ENCODE measurements at places on chromosomes 5 and 9.

DNA sequence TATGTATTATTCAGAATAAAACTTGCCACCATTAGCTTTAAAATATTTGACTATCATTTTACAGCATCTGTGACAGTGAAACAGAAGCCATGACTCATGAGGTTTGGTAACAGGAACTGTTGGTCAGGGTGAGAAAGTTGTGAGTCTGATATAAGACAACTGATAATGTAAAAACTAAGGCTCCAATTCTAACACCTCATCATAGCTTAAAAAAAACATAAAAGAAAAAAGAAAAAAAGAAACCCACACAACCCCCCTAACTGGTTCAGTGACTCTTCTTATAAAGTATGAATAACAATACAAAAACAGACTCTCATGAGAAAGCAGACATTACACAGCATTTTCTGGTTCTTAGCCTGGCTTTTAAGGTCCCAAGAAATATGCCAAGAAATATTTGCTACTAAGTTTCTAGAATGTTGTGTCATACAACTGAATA lies 85.8 kb downstream of the MRPS27 start:
- no peak for DNase-seq

- no peak for DNase-seq
Observed at GRCh38 chr9:132637801-132638200, 32.0 kb downstream of the DDX31 start.

GRCh38 chr9:436482-436881 lies 221.8 kb downstream of the DOCK8 start:
- no peak for DNase-seq

- DNase-seq = no peak
Observed at GRCh38 chr9:116116393-116116792, 37.2 kb upstream of the PAPPA start.

- no peak for DNase-seq
Observed at GRCh38 chr5:66850354-66851075, 254.3 kb downstream of the MAST4 start.

DNA sequence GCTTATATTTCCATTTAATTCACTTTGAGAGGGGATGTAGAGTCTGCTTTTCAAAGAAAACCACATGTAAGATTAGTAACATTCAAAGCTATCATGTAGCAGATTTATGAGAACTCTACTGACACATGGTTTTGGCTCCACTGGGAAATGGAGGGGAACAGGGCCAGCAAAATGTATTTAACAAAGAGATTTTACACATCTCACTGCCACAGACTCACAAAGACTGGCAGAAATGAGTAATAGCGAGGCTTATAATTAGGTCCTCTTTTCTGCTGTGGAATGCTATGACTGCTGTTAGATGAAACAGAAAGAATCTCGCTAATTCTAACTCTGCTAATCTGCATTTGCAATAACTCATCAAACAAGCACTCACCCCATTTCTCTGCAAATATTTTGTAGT lies 4.5 kb downstream of the DAP start:
- no peak for DNase-seq

- no peak for DNase-seq
Observed at GRCh38 chr5:73587923-73588322, 22.4 kb downstream of the UTP15 start.

GRCh38 chr9:135216236-135216635 lies 128.8 kb downstream of the OLFM1 start:
- no peak for DNase-seq

GRCh38 chr9:133090187-133090586 lies 28.4 kb downstream of the CEL start:
- DNase-seq = no peak

DNA sequence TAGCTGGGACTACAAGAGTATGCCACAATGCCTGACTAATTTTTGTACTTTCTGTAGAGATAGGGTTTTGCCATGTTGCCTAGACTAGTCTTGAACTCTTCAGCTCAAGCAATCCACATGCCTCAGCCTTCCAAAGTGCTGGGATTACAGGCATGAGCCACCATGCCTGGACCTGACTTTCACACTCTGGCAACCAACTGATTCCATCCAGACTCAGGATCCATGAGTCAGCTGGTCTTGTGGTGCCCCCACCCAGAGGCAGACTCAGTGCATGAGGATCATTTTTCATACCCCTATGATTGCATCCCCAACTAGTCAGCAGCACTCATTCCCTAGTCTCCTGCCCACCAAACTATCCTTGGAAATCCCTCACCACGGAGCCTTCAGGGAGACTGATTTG lies 375.9 kb downstream of the ANXA1 start:
- DNase-seq = no peak

GRCh38 chr9:35510754-35511428 lies 21.0 kb downstream of the RUSC2 start:
- no peak for DNase-seq

- DNase-seq = no peak
Observed at GRCh38 chr5:63025679-63026078, 447.1 kb downstream of the LRRC70 start.

Measured in activated CD8-positive, alpha-beta memory T cell treated with anti-CD3 and anti-CD28 coated beads for 1 hour (primary cell).